Fibroblast of lung (primary cell): ENCODE measurements at places on chromosomes 1 and 21. TPM values are rescaled to one million over a fixed set of nuclear protein-coding genes. Genes with fewer than 3 reads are reported as not detected.

DNA sequence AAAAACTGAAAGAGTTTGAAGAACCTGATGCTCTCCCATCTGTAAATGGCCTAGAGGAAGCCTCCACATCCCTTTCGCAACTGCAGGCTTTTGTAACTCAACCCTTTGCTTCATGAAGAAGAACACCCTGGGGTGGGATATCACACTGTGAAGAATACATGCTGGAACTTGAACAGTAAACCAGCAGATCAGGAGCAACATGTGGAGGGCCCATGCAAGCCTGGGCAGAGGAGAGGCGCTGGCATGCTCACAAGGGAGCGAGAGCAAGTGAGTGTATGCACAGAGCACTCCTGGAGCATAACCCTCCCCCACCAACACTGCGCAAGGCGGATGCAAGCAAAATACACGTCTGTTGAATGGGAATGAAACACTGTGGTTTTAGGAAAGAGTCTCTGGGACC lies 24.6 kb upstream of the SPAG17 start:
- no peak for DNase-seq

- no peak for DNase-seq
These were observed 74.2 kb upstream of the CD53 start for GRCh38 chr1:110798691-110799256.

SYDE2 gene
- 7.4 TPM in 2 replicates for total RNA-seq

ARHGAP30 gene
- not detected in 2 replicates for total RNA-seq

DNA sequence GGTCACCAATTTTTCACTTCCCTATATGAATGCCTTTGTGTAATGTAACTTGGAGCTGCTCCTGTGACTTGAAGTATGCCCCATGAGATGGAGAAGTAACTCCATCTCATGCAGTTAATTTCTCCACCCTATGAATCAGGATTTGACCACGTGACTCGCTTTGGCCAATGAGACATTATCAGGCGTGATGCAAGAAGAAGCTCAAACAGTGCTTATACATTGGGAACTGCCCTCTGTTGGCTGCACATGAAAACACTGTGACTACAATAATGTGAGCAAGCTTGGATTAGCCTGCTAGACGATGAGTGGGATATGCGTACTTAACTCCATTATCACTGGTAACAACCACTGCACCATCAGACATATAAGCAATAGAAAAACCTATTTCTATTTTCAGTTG lies 684.4 kb downstream of the PLA2G4A start:
- DNase-seq = no peak

GJA9 gene
- total RNA-seq = under 0.01 TPM in 1 of 2 replicates, not detected in the other

GRCh38 chr1:3600354-3600753 lies 11.0 kb downstream of the MEGF6 start:
- no peak for DNase-seq

GRCh38 chr1:18253093-18253492 lies 145.5 kb downstream of the IGSF21 start:
- no peak for DNase-seq

LEMD1 gene
- not detected in 2 replicates for total RNA-seq

GRCh38 chr1:157691285-157691920 lies 9.2 kb downstream of the FCRL3 start:
- peak; percentile 7 for DNase-seq

GRCh38 chr1:23889074-23889473 lies 21.0 kb upstream of the FUCA1 start:
- no peak for DNase-seq

GRCh38 chr1:34970220-34970735 lies 14.9 kb downstream of the TMEM35B start:
- no peak for DNase-seq

DNA sequence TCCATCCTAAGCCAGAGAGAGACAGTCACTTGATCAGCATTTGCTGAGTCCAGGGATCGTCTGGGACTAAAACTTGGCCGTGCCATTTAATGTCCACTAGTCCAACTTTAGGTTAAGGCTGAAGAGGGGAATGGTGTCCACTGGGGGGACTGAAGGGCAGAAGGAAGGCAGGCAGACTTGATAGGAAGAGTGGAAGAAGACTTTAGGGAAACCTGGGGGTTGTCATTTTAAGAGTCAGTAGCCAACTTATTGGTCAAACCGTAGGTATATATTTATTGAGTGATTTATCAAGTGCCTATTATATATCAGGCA lies 1.3 kb upstream of the LMOD1 start:
- no peak for DNase-seq

- DNase-seq = no peak
These were observed 97.8 kb downstream of the DUSP10 start for GRCh38 chr1:221644145-221644448.

MPL gene
- total RNA-seq = not detected in 2 replicates

WNT9A gene
- 1.0 and 5.3 TPM in 2 replicates for total RNA-seq

DNA sequence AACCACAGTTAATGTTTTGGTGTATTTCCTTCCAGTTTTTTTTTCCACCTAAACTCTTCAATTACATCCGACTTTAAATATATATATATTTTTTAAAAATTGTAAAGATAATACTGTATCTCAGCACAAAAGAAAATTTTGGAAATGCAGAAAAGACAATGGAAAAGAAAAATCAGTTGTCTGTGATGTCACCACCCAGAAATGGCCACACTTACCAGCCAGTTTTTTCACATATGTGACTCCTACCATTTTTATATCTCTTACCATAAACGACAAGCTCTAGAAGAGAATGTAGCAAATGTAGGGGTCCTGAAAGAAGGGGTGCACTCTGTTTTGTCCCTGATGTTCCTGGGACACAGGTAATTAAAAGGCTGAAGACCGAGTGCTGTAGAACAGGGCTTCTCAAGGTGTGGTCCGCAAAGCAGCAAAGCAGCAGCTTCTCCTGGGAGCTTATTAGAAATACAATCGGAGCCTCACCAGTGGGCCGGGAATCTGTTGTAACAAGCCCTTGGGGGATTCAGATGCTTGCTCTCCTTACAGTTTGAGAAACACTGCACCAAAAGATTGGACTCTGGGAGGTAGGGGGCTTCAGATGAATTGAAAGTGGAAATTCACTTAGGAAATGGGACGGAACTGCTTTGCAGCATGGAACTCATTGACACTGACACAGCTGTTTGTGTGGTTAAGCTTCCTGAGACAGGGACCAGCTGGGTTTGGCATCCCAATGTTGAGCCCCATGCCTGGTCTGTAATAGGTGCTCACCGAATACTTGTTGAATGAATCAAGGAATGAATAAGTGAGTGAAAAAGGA lies 44.1 kb downstream of the ALPL start:
- peak; percentile 90 for DNase-seq

DNA sequence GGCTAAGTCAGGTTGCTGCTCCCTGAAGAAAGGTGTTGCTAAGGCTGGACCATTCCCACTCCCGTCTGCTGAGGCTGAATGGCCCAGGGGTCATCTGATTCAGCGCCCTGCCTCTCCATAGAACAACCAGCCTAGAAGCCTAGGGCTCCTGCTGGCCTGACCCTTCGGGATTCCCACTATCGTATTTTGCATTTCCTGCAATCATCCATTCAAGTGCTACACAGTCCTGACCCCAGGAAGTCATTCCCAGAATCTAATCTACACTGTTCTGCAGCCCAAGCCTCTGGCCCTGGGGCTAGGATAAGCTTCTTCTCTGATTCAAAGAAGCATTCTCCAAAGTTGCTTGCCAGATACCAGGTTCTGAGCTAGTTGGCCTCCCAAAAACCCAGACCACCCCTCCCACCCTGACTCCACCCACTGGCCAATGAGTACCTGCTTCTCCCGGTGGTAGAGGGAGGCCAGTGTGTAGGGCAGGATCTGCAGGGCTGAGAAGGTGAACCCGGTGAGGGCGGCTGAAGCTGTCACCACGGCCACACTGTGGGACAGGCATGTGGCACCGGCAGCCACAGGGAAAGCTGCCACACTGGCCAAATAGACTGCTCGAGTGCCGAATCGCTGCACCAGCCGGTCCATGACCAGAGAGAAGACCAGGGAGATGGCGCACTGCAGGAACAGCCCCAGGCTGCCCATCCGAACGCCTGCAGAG lies 18.7 kb downstream of the SLC45A3 start:
- no peak for DNase-seq
